ENCODE measurements at places on chromosomes 5 and 9. TPM values are rescaled to one million over a fixed set of nuclear protein-coding genes. Genes with fewer than 3 reads are reported as not detected.

DNA sequence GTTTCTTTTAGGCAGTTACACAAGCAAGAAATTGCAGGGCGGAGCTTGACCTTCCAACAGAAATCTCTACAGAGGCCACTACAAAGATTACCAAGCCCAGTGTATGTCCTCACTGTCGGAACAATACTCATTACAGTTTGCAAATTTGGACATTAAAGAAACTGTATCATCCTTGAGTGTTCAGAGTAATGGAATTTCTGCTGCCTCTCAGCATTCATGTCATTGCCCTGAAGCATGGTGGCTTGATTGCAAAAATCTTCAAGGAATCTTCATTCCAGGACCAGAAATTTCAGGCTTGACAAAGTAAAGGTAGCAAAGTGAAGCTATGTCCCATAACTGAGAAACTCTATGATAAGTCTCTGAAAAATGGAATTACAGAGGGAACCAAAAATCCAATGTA lies 134.6 kb upstream of the MAP3K1 start:
- DNase-seq, result no peak

GRCh38 chr5:123099514-123100151 lies 10.6 kb downstream of the PRDM6 start:
- no peak for DNase-seq

- no peak for DNase-seq
Measured at GRCh38 chr5:60350794-60351193, 349.2 kb downstream of the DEPDC1B start.

GRCh38 chr9:135600296-135600817 lies 38.8 kb downstream of the PAEP start:
- no peak for DNase-seq

CCL28 gene
- total RNA-seq, result 0.81 TPM

DNA sequence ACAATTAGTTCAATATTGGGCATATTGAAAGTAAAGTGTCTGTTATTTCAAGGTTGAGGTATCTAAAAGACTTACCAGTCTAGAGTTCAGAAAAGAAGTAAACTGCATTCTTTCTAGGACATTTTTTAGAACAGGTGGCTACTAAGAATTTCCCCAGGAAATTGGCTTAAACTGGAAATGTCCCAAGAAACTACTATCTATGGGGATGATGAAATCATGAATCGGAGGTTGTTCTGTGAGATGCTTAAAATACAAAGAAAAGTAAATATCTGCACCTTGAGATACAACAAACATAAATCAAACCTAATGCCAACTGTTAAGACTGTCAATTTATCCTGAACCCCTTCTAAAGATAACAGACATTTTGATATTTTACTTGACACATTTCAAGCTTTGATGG lies 226.5 kb upstream of the NREP start:
- no peak for DNase-seq

DNA sequence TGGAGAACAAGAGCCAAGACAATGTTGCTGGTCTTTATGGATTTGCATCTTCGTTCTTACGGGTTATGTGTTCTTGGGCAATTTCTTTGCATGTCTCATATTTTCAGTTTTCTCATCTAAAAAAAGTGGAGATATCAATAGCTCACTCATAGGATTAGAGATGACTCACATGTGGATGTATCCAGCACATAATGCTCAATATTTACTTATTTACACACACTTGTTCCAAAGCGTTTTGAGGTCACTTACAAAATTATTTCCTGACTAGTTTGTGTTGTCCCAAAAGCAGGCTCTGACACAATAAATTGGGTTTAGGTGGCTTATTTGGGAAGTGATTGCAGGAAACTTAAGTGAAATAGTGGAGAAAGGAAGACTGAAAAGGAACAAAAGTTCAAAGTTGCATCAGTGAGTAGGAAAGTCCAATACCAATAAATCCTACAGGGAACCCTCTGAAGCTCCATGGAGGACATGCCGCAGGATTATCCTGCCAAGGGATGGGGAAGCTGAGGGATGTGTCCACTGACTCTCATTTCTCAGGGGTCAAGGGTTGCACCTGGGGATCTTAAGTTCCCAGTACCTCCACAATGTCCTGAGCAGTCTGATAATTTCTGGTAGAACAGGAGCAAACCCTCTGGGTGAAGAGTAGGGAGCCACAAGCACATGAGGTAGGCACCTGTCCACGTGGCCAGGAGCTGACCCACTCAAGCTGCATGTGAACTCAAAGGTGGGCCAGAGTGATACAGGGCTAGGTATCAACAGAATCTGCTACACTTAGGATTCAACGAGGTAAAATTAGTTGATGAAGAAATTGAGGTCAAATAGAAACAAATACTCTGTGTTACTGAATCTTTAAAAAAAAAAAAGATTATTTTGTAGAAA lies 37.4 kb upstream of the SLC44A1 start:
- no peak for DNase-seq

ANKDD1B gene
- 0.24 TPM for total RNA-seq

DNA sequence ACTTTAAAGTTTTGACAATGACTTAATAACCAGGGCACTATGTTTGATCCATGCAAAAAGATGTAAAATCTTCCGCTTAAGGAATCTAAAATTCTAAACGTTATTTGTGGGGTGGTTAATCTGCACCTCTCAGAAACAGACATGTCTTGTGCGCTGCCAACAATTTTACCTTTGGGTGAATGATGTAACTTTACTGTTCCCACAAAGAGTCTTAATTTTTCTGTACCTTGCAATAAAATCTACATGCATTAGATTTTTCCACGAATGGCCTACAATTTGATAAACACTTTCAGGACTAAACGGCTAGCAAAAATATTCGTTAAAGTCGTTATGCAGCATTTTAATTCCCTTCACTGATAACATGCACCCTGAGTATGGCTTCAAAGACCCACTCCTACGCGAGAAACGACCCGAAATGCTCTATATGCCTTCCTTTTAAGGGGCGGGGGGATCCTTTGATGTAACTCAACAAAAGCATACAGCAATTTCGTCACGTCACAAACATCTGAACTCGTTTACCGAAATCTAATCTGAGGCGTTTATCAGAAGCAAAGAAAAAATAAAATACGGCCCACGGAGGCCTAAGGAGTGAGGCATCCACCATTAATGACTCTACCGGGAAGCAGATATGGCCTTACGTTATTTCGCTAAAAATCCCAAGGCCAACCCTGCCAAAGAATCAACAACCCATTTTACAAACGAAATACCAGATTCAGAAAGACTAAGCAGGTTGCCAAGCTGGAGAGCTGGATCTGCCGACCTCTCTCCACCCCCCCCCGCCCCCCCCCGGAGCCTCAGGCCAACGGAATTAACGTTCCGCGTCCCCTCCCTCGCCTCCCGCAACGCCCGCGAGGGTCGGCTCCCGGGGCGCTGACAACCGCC lies 621 bp downstream of the AK6 start:
- DNase-seq, result no peak

DNA sequence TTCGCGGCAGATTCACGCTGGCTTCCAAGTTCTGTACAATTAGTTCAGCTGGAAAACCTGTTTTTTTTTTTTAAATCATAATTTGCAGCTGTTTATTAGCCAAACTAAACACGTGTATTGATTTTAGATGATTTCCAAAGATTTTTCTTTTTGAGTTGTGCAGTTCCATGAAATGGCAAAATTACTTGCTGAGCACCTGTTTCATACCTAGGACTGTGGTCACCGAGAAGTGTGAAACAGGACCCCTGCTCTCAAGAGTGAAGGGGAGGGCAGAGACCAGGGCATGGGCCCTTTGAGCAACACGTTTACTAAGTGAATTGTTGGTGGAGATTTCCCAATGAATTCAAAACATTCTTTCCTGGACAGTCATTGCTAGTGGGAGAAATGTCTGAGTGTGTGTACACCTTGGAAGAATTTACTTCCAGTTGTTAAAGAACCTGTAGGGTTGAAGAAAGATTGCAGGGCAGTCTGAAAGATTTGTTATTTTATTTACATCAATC lies 688 bp downstream of the SNX24 start:
- DNase-seq, result no peak

MEF2C gene
- 46.7 TPM for total RNA-seq

DNA sequence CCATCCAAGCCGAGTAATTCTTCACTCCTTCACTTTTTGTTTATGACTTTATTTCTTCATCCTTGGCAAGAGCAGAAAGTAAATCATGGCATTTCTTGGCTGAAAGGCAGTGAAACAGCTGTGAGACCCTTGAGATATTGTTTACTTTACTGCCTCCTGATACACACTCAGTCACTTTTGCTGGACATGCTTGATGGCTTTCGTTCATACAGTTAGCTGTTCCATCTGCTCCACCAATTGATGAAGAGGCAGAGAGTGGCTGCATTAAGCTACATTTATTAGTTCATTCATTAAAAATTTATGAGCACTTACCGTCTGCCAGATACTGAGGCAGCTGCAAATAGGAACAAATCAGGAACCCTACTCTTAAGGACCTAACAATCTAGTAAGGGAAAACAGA lies 184.4 kb upstream of the OR13F1 start:
- no peak for DNase-seq

DNA sequence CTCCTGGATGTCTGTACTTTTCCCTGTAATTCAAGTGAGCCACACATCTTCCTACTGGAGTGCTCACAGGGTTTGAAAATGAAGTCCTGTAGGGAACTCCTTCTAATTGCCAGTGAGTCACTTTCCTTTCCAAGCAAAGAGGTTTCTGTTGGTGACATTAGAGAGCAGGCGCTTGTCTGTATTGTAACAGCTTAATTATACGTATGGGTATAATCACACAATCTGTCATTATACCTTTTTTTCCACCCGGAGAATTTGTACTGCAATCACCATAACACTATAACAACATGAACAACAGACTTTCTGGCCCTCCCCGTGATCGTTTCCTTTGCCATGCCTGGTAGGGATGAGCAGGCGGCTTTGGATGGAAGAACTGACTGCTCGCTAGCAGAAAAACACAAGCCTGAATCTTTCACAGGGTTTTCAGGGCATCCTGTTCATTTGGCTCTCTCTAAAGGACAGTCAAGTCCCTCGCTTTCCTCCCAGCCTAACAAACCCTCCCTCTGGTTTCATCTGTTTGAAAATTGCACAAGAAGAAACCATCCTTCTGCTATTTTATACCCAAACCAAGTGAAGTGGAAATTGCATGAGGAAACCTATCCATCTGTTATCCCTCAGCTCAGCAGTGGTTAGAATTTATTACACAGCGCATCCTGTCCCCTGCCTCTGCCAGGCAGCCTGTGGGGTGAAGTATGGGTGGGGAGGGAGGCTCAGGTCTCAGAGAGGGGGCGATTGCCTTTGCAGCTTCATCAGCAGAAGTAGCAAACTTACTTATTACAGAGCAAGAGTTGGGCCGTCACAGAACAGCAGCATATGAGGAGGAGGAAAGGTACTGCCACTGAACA lies 307.0 kb upstream of the TLE4 start:
- DNase-seq, result no peak

GRCh38 chr9:98770717-98771116 lies 25.6 kb downstream of the ANKS6 start:
- DNase-seq, result no peak
